PC-3 (cell line): ENCODE measurements at places on chromosomes 3 and 15. TPM values are rescaled to one million over a fixed set of nuclear protein-coding genes. Genes with fewer than 3 reads are reported as not detected.

DNA sequence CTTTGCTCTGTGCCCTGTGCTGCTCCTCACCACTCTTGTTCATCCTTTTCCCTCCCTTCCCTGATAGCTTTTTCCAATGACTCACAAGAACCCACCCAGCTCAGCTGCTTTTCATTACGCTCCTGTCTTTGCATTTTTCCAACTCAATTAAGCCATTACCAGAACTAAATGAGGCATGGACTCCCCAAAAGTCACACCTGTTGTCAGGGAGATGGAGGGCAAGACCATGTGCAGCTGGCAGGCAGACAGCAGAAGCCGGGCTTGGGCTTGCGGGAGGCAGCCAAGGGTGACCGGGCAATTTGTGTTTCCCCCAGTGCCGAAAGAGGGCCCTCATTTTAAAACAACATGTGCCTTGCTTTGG lies 64.3 kb downstream of the CASR start:
- DNase-seq: no peak

- no peak for DNase-seq
Observed at GRCh38 chr3:39381432-39381831, 1.7 kb upstream of the SLC25A38 start.

DNA sequence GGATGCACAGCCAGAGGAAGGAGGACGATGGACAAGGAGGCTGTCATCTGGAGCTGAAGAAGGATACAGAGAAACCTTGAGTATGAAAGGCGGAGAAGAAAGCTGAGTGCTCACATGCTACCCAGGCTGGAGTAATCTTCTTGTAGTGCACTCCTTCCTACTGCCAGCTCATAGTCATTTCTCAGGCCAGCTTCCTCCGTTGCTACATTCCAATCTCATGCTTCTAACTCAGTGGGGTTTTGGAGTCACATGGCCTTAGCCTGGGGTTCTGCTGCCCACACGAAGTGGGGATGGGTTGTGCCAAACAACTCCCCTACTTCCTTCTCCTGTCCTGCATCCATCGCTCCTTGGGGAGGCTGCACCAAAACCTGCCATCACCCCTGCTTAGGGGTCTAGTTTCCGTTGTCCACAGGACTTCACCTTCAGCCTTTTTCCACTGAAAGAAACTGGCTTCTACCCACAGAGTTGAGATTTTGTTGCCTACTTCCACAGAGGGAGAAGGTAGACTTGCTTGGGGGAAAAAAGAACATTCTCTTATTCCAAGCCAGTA lies 239.9 kb downstream of the EPHB1 start:
- no peak for DNase-seq

DNA sequence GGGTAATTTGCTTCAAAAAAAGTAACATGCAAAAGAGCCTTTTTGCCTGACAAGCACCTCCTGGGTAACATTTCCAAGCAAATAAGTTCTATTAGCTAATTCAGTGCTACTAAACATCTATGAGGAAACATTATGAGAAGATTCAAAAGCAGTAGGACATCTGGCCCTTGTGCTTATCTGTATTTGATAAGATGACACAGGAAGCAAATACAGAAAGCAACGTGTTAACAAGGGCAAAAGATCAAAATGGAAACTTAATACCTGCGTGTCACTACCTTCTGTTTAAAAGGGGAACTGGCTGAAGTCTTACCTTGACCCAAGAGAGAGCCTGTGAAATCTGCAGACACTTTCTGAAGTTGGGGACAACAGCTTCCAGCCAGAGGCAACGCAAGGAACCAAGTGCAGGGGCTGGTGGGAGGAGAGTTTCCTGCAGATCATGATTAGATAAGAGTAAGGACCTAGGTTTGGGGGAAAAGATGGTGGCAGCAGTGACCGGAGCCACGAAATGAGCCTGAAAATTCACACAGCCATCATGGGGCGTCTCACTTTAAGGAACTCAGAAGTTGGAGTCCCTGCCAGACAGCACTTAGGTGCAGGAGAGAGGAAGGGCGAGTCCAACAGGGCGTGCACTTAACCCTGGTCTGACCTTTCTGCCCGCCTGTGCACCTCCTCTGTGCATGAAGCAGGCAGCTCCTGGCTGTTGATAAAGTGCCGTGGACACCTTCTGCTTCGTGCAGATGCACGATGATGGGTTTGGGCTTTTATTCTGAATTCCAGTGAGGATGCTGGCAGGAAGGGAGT lies 153.6 kb upstream of the BHLHE40 start:
- no peak for DNase-seq

GRCh38 chr3:78785004-78785403 lies 982.8 kb downstream of the ROBO1 start:
- DNase-seq: peak; percentile 7

- peak; percentile 95 for DNase-seq
Observed at GRCh38 chr3:80232760-80233159, 465.0 kb upstream of the ROBO1 start.

CKMT1B gene
- total RNA-seq: 6.1 and 8.7 TPM in 2 replicates

ITIH1 gene
- not detected in 2 replicates for total RNA-seq

CPA3 gene
- not detected in 2 replicates for total RNA-seq

C15orf40 gene
- total RNA-seq: 10.3 and 25.8 TPM in 2 replicates
